G401 (cell line): ENCODE measurements at places on chromosomes 11 and 22. TPM values are rescaled to one million over a fixed set of nuclear protein-coding genes. Genes with fewer than 3 reads are reported as not detected.

GRCh38 chr11:117820516-117820915, 4.0 kb downstream of the FXYD2 start:
- DNase-seq, result no peak

GRCh38 chr11:130403271-130403804, 25.1 kb downstream of the ADAMTS8 start:
- DNase-seq, result no peak

- no peak for DNase-seq
Observed at GRCh38 chr22:29765905-29766631, 739 bp downstream of the ZMAT5 start.

GRCh38 chr22:21677606-21678443, 12.0 kb downstream of the PPIL2 start:
- DNase-seq, result no peak

DNA sequence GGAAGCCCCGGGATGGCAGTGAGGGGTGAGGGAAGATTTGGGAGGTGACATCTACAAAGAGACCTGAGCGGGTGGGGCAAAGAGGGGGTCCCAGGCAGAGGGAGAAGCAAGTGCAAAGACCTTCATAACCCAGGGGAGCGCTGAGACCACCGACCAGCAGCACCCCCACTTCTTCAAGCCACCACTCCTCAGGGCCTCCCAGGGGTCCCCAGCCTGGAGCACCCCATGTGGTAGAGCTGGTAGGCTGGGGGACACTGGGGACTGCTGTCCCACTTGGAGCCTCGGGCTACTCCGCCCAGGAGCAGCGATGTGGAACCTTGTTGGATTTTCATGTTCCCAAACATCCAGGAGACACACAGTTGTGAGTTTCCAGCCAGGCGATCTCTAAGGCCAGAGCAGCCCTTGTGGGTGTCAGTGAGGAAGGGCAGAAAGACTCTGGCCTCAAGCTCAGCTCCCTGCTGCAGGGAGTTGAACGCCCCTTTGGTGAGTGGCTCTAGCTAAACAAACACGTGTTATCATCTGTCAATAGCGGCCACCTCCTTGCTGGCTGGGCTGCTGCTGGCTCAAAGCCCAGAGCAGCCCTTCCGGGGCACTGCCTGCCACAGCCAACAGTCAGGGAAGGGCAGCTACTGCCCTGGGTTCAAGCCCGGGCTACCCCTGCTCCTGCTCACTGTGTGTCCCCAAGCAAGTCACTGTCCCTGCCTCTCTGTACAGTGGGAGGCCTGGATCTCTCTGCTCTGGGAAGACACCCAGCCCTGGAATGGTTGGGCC, 25.7 kb upstream of the CHKA start:
- DNase-seq, result peak; percentile 13

DNA sequence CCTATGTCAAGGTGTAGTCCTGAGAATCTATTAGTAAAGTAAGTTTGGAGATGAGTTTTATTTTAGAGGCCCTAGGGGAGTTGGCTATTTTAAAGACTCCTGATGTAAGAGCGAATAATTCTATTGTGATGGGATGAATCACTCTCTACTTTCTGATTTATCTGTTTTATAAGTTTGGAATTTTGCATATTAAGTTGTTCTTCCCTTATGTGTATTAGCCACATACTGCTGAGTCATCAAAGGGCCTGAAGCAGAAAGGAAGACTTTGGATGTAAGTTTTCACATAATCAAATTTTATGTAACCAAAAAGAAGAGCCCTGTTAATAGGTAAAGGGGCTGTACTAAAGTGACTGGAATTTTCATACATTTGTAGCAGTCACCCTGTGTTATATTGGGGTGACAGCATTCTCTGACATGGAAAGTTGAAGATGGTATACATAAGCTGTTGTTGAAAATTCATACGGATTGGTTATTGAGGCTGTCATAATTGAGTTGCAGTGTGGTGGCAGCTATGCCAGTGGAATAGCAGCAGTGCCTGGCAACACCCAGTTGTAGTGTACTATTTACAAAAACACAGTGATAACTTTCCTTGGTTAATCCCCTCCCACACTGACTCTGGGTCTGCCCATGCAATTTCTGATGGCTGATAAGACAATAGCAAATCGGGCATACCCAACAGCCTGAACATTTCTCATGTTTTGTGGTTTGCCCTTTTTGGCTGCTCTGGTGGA, 90.6 kb upstream of the NTM start:
- DNase-seq, result no peak

GRCh38 chr11:63667995-63668795, 3.0 kb downstream of the ATL3 start:
- DNase-seq, result no peak

DNA sequence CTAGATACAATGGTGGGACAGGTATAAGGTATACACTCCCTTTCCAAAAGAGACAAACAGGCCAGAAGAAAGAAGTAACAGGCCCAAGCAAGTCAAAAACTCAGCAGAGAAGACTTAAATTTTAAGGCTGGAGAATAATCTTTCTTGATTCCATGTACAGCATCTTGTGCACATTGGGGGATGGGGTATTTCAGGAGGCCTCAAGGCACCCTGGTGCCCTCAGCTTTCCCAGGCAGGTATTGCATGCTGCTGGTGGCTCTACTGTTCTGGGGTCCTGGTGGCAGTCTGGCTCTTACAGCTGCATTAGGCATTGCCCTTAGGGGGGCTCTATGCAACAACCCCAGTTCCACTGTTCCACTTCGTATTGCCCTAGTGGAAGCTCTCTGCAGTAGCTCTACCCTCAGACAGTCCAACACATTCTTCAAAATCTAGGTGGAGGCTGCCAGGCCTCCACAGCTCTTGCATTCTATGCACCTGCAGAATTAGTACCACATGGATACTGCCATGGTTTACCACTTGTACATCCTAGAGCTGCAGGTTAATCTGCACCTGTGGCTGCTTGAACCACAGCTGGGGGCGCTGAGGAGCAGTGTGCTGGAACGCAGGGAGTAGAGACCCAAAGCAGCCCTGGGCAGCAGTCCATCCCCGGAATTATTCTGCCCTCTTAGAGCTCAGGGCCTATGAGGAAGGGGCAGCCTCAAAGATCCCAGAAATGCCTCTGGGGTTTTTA, 4.2 kb upstream of the CTSC start:
- no peak for DNase-seq

GRCh38 chr11:30550022-30550542, 36.1 kb downstream of the MPPED2 start:
- no peak for DNase-seq

- DNase-seq, result peak; percentile 52
Observed at GRCh38 chr11:70495351-70496310, 97.3 kb downstream of the CTTN start.

DNA sequence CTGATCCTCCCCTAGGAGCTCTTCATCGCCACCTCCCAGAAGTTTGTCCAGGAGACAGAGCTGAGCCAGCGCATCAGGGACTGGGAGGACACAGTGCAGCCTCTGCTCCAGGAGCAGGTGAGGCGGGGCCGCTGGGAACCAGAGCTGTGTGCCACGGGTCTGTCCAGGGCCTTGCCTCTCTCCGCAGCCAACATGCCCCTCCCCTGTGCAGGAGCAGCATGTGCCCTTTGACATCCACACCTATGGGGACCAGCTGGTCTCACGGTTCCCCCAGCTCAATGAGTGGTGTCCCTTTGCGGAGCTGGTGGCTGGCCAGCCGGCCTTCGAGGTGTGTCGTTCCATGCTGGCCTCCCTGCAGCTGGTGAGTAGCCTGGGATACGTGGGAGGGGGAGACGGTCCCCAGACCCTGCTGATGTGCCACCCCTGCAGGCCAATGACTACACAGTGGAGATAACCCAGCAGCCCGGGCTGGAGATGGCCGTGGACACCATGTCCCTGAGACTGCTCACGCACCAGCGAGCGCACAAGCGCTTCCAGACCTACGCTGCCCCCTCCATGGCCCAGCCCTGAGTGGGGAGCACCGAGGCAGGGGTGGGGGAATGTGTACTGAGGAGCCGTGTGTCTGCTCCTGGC, 2.5 kb downstream of the SCO2 start:
- DNase-seq, result no peak

- no peak for DNase-seq
Observed at GRCh38 chr11:6646918-6647679, 8.5 kb downstream of the DCHS1 start.

The LDHAL6A gene
- not detected in 2 replicates for total RNA-seq

The OR51A2 gene
- not detected in 2 replicates for total RNA-seq

- no peak for DNase-seq
Observed at GRCh38 chr11:73189723-73190556, 28.1 kb upstream of the P2RY2 start.

GRCh38 chr11:68855205-68855981, 13.7 kb upstream of the CPT1A start:
- DNase-seq, result no peak

DNA sequence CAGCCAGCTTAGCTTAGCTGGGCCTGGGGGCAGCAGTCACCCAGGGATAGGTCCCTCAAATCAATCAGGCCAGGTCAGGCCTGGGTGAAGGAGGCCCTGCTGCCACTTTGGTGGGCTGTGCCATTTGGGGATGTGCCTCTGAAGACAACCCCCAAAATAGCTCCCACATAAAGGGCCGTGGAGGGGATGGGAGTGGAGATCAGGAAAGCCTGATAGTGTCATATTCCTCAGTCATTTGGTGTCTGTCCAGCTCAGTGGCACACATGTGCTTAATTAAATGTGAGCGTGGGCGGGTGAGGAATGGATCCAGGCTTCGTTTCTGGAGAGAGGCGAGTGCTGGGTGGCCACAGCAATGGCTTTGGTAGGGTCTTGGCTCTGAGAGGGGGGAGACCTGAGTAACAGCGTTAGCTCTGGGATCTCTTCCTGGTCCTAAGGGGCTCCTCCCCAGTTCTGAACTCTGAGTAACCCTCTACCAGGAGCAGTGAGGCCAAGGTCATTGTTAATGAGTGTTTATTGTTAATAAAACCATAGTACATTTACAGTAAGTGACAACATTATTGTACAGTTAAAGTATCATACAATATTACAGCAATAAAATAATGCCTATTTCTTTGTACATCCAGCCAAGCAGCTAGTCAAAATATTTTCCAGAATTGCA, 45.2 kb downstream of the NAT10 start:
- no peak for DNase-seq

DNA sequence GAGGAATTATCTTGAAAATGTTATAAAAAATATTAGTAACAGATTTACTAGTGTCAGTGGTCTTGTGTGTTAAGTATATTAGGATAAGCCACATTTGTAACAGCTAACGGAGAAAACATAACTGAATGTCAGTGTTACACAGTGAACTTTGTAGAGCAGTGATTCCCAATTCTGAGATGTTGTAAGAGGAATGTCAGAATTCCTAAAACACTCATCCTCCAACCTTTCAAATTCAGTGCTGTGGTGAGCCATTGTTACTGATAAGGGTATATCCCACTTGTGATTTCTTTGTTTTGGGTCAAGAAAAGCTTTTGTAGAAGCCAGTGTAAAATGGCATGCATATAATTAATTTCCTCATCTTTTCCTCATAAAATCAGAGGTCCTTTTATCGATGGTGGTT, 61.9 kb downstream of the ARHGEF12 start:
- no peak for DNase-seq

- DNase-seq, result peak; percentile 66
Observed at GRCh38 chr11:31720225-31720624, 90.9 kb downstream of the PAX6 start.

- DNase-seq, result no peak
Observed at GRCh38 chr11:33772870-33773269, 1.4 kb downstream of the FBXO3 start.

GRCh38 chr11:58562375-58562800, 13.3 kb downstream of the LPXN start:
- no peak for DNase-seq

GRCh38 chr11:111736621-111737443, 29.4 kb downstream of the PPP2R1B start:
- peak; percentile 66 for DNase-seq

DNA sequence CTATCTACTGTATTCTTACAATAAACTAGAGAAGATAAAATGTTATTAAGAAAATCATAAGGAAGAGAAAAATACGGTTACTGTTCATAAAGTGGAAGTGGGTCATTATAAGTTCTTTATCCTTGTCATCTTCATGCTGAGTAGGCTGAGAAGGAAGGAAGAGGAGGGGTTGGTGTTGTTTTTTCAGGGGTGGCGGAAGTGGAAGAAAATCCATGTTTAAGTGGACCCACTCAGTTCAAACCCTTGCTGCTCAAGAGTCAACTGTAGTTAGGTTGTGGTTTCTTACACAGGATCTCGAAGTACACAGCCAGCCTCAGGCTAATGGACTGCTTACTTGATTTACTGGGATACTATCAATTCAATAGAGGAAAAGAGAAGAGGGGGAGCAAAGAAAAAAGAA, 63.1 kb downstream of the PIWIL4 start:
- DNase-seq, result no peak

DNA sequence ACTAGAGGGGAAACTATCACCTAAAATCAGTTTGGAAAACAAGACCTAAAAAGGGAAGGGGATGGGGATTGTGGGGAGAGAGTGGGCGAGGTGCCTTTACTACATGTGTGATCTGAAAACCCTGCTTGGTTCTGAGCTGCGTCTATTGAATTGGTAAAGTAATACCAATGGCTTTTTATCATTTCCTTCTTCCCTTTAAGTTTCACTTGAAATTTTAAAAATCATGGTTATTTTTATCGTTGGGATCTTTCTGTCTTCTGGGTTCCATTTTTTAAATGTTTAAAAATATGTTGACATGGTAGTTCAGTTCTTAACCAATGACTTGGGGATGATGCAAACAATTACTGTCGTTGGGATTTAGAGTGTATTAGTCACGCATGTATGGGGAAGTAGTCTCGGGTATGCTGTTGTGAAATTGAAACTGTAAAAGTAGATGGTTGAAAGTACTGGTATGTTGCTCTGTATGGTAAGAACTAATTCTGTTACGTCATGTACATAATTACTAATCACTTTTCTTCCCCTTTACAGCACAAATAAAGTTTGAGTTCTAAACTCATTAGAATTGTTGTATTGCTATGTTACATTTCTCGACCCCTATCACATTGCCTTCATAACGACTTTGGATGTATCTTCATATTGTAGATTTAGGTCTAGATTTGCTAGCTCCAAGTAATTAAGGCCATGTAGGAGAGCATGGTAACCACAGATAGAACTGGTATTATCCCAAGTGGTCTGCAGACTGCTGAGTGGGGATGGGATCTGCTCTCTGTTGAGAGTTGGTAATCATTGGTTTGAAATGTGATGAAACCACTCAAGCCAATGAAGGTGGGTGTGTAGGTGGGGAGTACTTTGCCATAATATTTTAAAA, 3.6 kb downstream of the NEAT1 start:
- peak; percentile 63 for DNase-seq

DNA sequence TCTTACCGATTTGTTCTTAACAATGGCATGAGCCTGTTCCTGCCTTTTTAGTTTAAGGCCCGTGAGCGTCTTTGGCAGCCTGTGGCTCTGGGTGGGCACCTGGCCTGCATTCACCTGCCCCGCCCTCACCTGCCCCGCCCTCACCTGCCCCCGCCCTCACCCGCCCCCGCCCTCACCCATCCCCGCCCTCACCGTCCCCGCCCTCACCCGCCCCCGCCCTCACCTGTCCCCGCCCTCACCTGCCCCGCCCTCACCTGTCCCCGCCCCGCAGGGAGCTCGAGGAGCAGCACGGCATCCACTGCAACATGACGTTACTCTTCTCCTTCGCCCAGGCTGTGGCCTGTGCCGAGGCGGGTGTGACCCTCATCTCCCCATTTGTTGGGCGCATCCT, 14.2 kb downstream of the GATD1 start:
- no peak for DNase-seq
